ENCODE measurements at places on chromosomes 1 and 21.

DNA sequence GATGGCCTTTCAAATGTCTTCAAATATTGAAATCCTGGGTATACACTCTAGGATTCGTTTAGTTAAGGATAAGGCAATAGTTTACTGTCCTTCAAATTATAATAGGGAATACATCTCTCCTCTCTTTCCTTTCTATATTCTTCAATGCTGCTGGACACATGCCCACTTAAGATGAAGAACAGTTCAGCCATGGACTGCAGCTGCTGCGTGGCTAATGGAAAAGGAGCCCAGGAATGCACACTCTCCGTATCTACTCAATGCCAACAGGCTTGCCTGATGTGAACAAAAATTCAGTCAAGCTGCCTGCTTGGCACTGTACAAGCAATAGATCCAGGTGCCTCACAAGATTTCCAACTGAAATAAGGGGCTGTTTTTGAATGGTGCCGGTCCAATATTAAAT, 321.2 kb upstream of the LYPLAL1 start:
- no peak for DNase-seq

DNA sequence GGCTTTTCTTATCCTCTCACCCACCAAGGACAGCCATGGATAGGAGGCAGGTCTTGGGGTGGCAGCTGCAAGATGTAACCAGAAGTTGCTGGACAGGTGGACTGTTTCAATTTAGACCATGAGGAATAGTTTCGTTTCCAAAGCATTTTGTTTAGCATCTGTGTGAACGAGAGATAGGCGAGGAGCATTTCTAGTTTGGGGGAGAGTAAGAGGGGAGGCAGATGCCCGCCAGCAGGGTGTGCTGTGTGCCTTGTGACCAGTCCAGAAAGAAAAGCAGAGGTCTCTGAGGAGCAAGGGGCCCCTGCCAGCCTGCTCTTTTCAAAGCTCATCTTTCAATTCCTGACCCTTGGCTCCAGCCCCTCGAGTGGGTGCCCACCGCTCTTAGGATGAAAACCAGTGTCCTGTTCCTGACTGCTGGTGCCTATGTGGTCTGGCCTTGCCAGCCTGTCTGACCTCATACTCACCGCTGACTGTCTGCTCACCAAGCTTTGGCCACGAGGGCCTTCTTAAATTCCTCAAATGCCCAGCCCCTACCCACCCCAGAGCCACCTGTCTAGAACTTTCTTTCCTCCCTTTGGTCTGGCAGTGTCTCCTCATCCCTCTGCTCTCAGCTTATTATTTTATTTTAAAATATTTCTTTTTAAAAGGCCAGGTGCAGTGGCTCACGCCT, 8.5 kb downstream of the SERINC2 start:
- no peak for DNase-seq

GRCh38 chr1:59046134-59046533, 250.8 kb upstream of the FGGY start:
- no peak for DNase-seq

GRCh38 chr1:43293896-43294760, 6.7 kb upstream of the TIE1 start:
- no peak for DNase-seq

GRCh38 chr21:34022627-34023335, 50.6 kb upstream of the MRPS6 start:
- no peak for DNase-seq

DNA sequence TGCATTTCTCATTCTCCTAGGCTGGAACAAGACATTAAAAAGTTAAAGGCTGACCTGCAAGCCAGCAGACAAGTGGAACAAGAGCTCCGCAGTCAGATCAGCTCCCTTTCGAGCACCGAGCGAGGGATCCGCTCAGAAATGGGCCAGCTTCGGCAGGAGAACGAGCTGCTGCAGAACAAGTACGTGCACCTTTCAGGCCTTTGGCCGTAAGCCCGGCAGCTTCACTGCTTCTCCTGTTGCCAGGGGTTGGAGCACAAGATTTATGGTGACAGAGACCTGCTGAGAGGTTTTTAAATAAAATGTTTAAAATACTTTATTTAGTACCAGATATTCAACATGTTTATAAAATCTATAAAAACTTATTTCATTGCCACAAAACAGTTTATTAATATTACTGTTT, 53.4 kb downstream of the MACO1 start:
- no peak for DNase-seq

DNA sequence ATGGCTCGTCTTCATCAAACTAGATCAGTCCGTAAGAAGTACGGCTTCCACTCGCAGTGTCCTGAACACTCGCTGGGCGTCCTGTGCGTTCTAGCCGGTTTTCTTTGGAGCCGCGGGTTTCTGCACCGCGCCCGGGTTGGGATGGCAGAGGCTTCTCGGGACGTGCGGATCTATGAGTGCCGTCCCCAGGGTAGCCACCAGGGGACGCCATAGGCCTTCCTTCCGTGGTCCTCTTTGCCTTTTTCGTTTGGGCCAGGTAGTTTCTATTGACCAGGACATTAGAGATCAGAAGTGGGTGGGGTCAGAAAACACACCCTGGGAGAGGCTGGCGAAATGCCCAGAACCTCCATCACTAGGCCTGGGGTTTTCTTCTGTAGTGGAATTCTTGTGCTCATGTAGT, 273.8 kb downstream of the FAM72C start:
- no peak for DNase-seq

DNA sequence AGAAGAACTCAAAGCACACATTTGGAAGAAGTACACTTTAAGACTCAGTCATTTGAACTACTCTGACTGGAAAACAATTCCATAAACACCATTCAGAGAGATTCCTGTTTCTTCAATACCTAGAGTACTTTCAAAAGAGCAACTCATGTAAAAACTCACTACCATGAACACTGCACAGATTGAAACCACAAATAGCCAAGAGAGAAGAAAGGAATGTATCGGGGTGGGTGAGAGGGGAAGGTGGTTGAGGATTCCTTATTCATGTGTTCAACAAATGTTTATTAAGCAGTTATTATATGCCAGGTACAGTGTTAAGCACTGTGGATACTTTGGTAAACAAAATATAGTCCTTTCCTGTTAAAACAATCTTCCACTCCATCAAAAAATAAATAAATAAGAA, 64.7 kb downstream of the NRIP1 start:
- no peak for DNase-seq

DNA sequence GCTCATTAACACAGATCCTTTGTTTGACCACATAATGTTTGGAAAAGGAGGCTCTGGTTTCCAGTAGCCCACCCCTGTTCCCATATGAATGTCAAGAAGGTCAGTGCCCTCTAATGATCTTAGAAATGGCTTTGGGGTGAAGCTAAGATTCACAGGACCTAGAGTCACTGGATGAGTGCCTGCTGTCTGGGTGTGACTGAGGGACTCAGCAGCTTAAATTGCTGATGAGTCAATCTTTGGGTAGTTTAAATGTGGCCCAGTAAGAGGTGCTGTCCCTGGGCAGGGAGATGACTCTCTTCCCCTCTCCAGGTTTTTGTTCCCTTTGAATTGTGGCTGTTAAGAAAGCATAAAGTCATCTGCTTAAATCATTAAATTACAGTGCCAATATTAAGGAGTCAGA, 50.6 kb downstream of the L1TD1 start:
- DNase-seq, result no peak

DNA sequence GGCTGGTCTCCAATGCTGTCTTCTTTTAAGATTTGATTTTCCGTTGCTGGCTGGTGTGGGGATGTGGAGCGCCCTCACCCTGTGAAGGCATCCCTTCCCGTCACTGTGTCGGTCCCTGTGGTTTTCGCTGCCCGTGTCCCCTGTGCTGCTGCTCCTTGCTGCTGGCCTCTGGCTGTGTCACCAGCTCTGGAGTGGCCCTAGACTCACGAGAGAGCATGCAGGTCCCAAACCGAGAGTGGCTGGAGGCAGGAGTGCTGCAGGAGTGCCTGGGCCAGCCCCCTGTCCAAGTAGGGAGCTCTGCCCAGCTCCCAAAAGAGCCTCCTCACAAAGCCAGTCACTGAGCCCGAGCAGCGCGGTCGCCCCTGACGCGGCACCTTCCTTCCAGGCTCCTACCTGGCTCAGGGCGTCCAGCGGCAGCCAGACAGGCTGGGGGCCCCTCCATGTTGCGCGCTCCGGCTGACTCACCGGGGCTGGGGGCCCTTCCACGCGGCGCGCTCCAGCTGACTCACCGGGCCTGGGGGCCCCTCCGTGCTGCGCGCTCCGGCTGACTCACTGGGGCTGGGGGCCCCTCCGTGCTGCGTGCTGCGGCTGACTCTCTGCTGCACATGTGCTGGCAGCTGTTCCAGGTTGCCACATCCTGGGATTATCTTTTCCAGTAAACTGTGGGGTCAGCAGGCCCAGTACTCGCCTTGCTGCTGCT, 106.7 kb upstream of the COL6A1 start:
- no peak for DNase-seq

GRCh38 chr1:27436204-27437159, 44.1 kb downstream of the GPR3 start:
- no peak for DNase-seq

GRCh38 chr1:219324629-219325367, 151.1 kb downstream of the LYPLAL1 start:
- no peak for DNase-seq

GRCh38 chr1:78250201-78250600, 204.4 kb downstream of the GIPC2 start:
- DNase-seq, result no peak

DNA sequence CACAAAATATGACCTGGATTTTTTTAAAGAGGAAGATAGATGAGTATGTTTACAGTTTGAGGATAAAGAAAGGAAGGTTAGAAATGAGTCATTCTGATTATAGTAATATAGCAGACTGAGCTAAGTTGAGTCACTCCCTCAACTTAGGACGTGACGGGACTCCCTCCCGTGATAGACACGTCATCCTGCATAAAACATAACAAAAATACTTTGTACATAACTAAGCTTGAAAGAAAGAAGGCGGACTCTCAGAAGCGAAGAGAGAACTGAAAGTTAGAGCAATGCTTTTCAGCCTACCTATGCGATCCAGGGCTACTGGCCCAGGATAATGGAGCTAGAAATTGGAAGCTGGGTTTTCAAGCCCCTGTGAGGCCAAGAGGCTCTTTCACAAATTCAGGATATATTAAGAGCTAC, 53.0 kb upstream of the DESI2 start:
- peak; percentile 14 for DNase-seq

DNA sequence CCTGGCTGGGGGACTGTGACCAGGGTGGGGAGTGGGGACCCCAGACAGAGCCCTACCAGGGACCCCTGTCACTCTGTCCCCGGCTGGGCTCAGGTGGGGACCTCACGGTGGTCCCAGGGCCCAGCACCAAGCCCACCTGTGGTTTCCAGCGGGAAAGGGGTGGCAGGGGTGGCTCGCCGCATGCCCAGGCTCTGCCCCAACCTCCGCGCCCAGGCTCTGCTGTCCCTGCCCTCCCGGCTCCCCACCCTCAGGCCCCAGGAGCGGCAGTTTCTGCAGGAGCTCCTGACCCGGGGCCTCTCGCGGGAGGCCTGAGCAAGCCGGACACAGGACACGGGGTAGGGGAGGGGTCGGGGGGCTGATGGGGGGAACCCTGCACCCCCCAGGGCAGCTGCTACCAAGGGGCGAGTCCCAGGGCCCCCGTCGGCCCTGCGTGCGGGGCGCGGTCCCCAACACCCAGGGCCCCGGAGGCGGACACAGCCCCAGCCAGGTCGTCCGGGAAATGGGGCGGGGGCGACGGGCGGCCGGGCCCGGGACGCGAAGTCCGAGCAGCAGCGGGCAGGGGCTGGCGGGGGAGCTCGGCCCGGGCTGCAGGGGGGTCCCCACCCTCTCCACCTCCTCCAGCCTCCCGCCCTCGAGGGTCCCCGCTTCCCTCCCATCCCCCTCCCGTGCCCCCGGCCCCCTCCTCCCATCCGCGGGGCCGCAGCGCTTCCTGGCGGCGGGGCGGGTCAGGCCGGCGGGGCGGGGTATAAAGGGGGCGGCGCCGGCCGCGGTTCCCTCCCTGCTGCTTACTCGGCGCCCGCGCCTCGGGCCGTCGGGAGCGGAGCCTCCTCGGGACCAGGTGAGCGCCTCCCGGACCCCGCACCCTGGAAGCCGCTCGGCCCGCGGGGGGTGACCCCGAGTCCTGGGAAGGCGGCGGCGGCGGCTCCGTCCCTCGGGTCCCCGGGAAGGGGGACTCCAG, at the start of gene COL6A2:
TSS of gene COL6A2 (plus strand) at position 777 of the 958 bp plus-strand sequence.
- peak; percentile 45 for DNase-seq

DNA sequence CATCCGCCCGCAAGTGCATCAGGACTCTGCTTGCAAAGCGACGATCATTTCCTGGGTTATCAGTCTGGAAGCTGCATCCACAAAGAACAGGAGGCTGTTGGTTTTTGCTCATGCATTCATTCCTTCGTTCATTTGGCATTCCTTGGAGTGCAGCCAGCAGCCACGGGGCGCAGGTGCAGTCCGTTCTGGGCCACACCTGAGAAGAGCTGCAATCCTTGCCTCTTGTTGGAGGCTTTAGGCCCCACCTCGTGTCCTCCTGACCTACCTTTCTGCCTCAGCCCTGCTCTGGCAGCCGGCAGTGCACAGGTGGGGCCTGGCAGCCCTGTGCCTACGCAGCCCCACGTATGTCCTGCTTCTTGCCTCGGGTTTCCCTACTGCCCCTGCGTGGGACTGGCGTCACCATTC, 19.6 kb upstream of the C2CD2 start:
- DNase-seq, result no peak

- DNase-seq, result no peak
Measured at GRCh38 chr1:8022395-8023286, 3.5 kb downstream of the ERRFI1 start.

- DNase-seq, result no peak
Measured at GRCh38 chr1:203462878-203463277, 12.7 kb upstream of the PRELP start.

Data from activated CD4-positive, alpha-beta T cell treated with anti-CD3 and anti-CD28 coated beads, Interleukin-2, amount 50 U/mL, for 1 hour (primary cell).